Fibroblast of lung (primary cell): ENCODE measurements at places on chromosomes 7 and 10. TPM values are rescaled to one million over a fixed set of nuclear protein-coding genes. Genes with fewer than 3 reads are reported as not detected.

GRCh38 chr10:104323760-104324201 is 14.5 kb downstream of the ITPRIP start:
- peaks cover 45% of the 10 kb centered on the region for H3K4me1 ChIP-seq
- H3K27me3 ChIP-seq, result no peaks in the 10 kb centered on the region
- H3K36me3 ChIP-seq, result peaks cover 6% of the 10 kb centered on the region
- no peak overlapping the region for H3K4me3 ChIP-seq

DNA sequence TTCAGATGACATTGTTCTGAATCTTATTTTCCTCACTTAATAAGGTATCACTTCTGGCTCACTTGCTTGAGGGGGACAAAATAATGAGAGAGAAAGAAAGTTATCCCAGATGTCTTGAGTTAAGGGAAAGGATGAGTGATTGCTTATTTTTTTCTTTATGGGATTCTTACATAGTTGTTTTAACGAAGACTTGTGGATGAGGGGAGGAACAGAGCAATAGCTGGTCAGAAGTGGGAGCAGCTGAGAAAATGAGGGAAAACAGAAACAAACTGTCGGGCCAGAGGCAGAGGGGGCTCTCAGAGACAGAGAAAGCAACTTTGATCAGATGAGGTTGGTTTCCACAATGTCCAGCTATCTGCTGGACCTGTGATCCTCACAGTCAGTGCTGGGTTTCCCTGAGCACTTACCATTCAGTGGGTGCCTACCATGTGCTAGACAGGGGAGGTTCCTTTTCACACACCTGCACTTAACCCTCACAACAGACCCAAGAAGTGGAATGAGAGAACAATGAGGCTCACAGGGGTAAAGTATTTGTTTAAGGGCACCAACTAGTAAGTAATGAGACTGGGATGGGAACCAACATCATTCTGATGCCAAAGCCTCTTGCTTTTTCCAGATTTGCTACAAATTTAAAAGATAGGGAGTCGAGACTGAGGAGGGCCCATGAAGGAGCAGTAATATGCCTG is 64.2 kb downstream of the BICC1 start:
- no peaks in the 10 kb centered on the region for H3K36me3 ChIP-seq
- no peaks in the 10 kb centered on the region for H3K27me3 ChIP-seq
- DNase-seq, result no peak
- no peak overlapping the region for H3K4me3 ChIP-seq
- H3K4me1 ChIP-seq, result peaks cover 25% of the 10 kb centered on the region
- H3K27ac ChIP-seq, result peak overlapping the region; percentile 43

- H3K27ac ChIP-seq, result no peak overlapping the region
- H3K36me3 ChIP-seq, result no peaks in the 10 kb centered on the region
- no peaks in the 10 kb centered on the region for H3K27me3 ChIP-seq
- no peak overlapping the region for H3K4me3 ChIP-seq
- H3K4me1 ChIP-seq, result no peaks in the 10 kb centered on the region
Measured at GRCh38 chr7:2934211-2934731, 90.2 kb upstream of the GNA12 start.

GRCh38 chr7:83806538-83806937 is 157.6 kb upstream of the SEMA3E start:
- H3K27me3 ChIP-seq, result no peaks in the 10 kb centered on the region
- no peak overlapping the region for H3K27ac ChIP-seq
- no peaks in the 10 kb centered on the region for H3K36me3 ChIP-seq
- no peak for DNase-seq
- no peaks in the 10 kb centered on the region for H3K4me1 ChIP-seq

- H3K27ac ChIP-seq, result no peak overlapping the region
- H3K4me1 ChIP-seq, result no peaks in the 10 kb centered on the region
- no peaks in the 10 kb centered on the region for H3K27me3 ChIP-seq
- no peak for DNase-seq
Measured at GRCh38 chr7:33644489-33644888, 260.9 kb upstream of the BMPER start.

DNA sequence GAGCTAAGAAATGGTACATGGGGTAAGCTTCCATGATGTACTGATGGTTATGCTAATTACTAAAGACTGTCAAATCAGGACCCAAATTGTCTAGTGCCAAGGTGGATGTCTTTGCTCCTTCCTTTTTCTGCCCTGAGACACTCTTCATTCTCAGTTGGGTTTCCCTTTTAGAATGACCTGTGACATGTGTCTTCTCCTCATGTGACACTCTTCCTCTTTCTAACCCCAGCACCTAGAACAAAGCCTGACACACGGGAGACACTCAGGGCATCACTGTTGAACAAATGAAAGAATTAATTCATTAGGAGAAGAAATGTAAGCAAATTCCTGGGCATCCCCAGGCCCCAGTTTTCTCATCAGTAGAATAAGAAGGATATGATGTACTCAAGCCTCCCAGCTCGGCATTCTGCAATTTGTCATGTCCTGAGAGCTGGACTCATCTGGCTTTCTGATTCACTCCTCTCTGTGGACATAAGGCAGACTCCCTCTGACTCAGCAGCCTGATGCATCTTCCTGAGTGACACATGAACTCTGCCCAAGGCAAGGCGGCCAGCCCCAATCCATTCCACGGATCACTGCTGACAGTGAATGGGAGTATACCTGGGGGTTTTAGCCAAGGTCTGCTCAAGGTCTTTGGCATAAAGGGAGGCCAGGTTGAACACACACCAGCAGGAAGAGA is 473.8 kb downstream of the KCNMA1 start:
- H3K36me3 ChIP-seq, result no peaks in the 10 kb centered on the region
- no peaks in the 10 kb centered on the region for H3K27me3 ChIP-seq
- DNase-seq, result peak; percentile 94
- no peak overlapping the region for H3K4me3 ChIP-seq
- peak overlapping the region; percentile 67 for H3K27ac ChIP-seq

- H3K27ac ChIP-seq, result no peak overlapping the region
- H3K36me3 ChIP-seq, result no peaks in the 10 kb centered on the region
- H3K4me1 ChIP-seq, result peaks cover 16% of the 10 kb centered on the region
Measured at GRCh38 chr7:139721821-139722220, 56.0 kb downstream of the HIPK2 start.

GRCh38 chr10:21638681-21639080 is 104.6 kb downstream of the MLLT10 start:
- peak; percentile 4 for DNase-seq
- no peaks in the 10 kb centered on the region for H3K27me3 ChIP-seq
- H3K4me1 ChIP-seq, result no peaks in the 10 kb centered on the region
- H3K27ac ChIP-seq, result no peak overlapping the region
- H3K4me3 ChIP-seq, result no peak overlapping the region
- no peaks in the 10 kb centered on the region for H3K36me3 ChIP-seq

DNA sequence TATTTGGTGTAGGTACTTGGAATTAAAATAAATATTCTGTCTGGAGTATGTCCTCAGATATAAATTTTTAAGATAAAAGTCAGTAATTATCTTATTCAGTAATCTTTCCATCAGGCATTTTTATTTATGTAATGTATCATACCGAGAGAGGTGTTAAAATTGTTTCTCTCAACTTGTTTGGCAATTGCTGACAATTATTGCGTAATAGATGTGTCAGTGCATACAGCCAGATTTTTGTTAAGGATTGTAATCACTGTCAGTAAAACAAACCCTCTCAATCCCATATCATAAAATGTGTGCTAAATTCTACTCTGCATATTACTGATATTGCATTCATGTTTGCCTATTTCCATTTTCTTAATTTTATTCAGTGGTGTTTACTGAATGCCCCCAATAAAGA is 69.2 kb downstream of the CNTNAP2 start:
- H3K4me1 ChIP-seq, result no peaks in the 10 kb centered on the region
- no peak overlapping the region for H3K4me3 ChIP-seq
- H3K27ac ChIP-seq, result no peak overlapping the region
- no peaks in the 10 kb centered on the region for H3K36me3 ChIP-seq
- H3K27me3 ChIP-seq, result no peaks in the 10 kb centered on the region

- no peak overlapping the region for H3K4me3 ChIP-seq
- H3K27ac ChIP-seq, result no peak overlapping the region
- DNase-seq, result no peak
Measured at GRCh38 chr7:18157233-18157632, 129.6 kb upstream of the PRPS1L1 start.

- DNase-seq, result no peak
- H3K27ac ChIP-seq, result no peak overlapping the region
- peaks cover 2% of the 10 kb centered on the region for H3K27me3 ChIP-seq
Measured at GRCh38 chr10:50222199-50222598, 29.1 kb downstream of the ASAH2 start.

DNA sequence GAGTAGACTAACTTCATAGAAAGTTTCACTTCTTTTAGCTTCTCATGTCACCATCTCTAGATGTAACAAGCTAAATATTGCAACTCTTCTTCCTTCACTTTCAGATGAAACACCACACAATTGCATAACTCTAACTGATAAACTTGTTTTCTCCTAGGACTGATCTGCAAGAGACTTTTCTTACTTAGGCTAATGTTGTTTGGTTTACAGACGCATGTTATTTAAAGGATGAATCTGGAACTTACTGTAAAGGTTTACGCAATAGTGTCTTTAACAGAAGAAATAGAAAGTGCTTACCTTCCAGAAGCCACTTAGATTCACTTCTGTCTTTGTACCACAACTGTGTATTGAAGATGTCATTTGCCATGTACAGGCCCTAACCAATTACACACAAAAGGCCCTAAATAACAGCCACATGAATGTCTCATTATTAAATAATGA is 22.1 kb upstream of the ZC3HAV1 start:
- DNase-seq, result no peak
- H3K27ac ChIP-seq, result no peak overlapping the region
- no peaks in the 10 kb centered on the region for H3K4me1 ChIP-seq

DNA sequence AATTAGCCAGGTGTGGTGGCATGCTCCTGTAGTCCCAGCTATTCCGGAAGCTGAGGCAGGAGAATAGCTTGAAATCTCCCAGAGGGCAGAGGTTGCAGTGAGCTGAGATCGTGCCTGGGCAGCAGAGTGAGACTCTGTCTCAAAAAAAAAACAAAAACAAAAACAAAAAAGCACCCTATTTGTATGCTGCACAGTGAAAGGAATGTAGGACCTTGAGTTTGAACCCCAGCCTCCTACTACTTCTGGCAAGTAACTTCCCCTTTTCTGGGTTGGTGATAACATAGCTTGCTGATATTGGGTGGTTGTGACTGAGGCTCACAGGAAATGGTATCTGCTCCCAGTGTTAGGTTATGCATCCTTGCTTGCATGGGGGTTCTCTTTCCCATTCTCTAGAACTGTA is 205.3 kb downstream of the BUB3 start:
- H3K4me3 ChIP-seq, result no peak overlapping the region
- H3K4me1 ChIP-seq, result no peaks in the 10 kb centered on the region
- no peak for DNase-seq
- H3K36me3 ChIP-seq, result no peaks in the 10 kb centered on the region

GRCh38 chr10:105063796-105064195 is 422.7 kb downstream of the SORCS3 start:
- H3K4me3 ChIP-seq, result no peak overlapping the region
- peak; percentile 53 for DNase-seq
- H3K27me3 ChIP-seq, result no peaks in the 10 kb centered on the region

DNA sequence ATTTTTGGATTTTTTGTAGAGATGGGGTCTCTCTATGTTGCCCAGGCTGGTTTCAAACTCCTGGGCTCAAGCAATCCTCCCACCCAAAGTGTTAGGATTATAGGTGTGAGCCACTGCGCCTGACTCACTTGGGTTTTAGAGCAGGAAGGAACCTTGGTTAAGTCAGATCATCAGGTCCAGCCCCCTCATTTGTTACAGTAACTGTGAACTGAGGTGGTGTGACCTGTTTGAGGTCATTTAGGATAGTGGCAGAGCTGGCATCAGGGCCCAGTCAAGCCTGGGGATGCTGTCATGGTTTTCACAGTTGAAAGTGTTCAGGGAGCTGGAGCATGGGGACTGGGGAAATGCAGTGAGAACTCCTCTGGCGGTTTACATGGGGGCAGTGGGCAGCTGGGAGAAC is 159.6 kb downstream of the TAX1BP1 start:
- no peak overlapping the region for H3K27ac ChIP-seq
- H3K27me3 ChIP-seq, result no peaks in the 10 kb centered on the region
- H3K4me3 ChIP-seq, result no peak overlapping the region
- H3K4me1 ChIP-seq, result no peaks in the 10 kb centered on the region
- no peak for DNase-seq
- no peaks in the 10 kb centered on the region for H3K36me3 ChIP-seq

DNA sequence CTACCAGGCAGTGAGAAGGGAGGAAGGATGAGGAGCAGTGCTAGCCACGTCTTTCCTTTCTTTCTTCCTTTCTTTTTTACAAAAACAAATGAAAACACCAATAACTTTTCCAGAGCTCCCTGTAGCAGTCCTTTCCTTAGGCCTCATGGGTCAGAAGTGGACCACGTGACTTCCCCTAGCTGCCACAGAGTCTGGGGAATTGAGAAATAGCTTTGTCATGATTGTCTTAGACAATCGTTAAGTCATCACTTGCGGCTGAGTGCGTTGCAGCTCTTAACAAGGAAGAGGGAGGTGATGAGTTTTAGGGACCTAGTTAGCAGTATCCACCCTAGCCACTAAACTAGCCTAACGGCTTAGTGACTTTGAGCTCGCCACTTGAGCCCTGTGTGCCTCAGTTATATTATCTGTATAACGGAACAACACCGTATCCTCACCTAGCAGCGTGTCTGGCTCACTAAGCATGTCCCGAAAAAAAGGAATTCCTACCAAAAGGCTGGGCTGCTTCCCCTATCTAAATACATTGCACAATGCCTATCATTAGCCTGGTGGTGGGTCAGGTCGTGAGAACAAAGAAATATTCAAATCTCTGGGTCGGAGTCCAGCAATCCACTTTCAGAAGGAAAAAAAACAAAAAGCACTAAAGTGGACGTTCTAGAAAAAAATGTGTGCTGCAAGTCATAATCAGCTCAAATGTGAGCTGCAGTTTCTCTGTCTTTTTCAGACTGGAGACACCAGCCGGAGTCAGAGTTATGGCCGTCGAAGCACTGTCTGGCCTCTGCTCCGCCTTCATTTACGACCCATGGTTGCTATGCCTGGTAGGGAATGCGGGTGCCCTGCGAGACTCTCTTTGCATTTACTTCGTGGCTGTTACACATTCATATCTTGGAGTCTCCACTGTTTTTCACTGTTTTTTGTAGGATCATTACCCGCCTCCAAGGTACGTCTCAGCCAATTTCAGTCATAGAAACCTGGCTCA is 338.5 kb upstream of the FOXK1 start:
- no peak for DNase-seq
- H3K27ac ChIP-seq, result no peak overlapping the region
- no peaks in the 10 kb centered on the region for H3K36me3 ChIP-seq
- no peaks in the 10 kb centered on the region for H3K27me3 ChIP-seq

- H3K36me3 ChIP-seq, result no peaks in the 10 kb centered on the region
- DNase-seq, result peak; percentile 47
- H3K27me3 ChIP-seq, result no peaks in the 10 kb centered on the region
- H3K4me3 ChIP-seq, result no peak overlapping the region
Measured at GRCh38 chr7:87398446-87398845, 53.0 kb downstream of the CROT start.

DNA sequence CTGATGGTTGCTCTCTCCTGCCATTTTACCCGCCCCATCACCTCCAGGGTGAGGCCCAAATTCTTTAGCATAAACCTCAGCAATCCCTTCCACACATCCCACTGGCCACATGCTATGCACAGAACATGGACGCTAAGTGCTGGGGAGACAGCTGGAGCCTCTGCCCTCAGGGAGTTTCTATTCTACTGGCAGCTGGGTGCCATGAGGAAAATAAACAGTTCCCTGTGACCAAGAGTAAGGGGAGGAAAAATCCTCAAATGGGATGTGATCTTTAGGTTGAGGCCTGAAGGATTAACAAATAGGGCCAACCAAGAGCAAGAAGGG is 1.2 kb downstream of the PARP12 start:
- peaks cover 25% of the 10 kb centered on the region for H3K4me1 ChIP-seq
- H3K27me3 ChIP-seq, result no peaks in the 10 kb centered on the region
- no peak overlapping the region for H3K4me3 ChIP-seq

- H3K4me3 ChIP-seq, result no peak overlapping the region
- peaks cover 43% of the 10 kb centered on the region for H3K4me1 ChIP-seq
- no peaks in the 10 kb centered on the region for H3K36me3 ChIP-seq
Measured at GRCh38 chr7:139680676-139681462, 96.9 kb downstream of the HIPK2 start.

Gene CARD11
- polyA plus RNA-seq, result 0.02 and 0.07 TPM in 2 replicates

Gene CALY
- polyA plus RNA-seq, result 0.14 TPM in 1 of 2 replicates, not detected in the other

Gene PLAU
- 98.9 and 332 TPM in 2 replicates for polyA plus RNA-seq

Gene AKR1C1
- 92.9 and 118 TPM in 2 replicates for polyA plus RNA-seq
